ENCODE measurements at places on chromosomes 1 and 21. TPM values are rescaled to one million over a fixed set of nuclear protein-coding genes. Genes with fewer than 3 reads are reported as not detected.

The SLC45A1 gene
- 0.92 TPM for total RNA-seq

The C1orf115 gene
- total RNA-seq: 26.3 TPM

The SELL gene
- 23.8 TPM for total RNA-seq

The TUFT1 gene
- total RNA-seq: 10.5 TPM

The SPATA45 gene
- not detected for total RNA-seq

The SLC25A34 gene
- total RNA-seq: 3.5 TPM

The MMP23B gene
- total RNA-seq: 27.2 TPM
